ENCODE measurements at places on chromosomes 4 and X. TPM values are rescaled to one million over a fixed set of nuclear protein-coding genes. Genes with fewer than 3 reads are reported as not detected.

DNA sequence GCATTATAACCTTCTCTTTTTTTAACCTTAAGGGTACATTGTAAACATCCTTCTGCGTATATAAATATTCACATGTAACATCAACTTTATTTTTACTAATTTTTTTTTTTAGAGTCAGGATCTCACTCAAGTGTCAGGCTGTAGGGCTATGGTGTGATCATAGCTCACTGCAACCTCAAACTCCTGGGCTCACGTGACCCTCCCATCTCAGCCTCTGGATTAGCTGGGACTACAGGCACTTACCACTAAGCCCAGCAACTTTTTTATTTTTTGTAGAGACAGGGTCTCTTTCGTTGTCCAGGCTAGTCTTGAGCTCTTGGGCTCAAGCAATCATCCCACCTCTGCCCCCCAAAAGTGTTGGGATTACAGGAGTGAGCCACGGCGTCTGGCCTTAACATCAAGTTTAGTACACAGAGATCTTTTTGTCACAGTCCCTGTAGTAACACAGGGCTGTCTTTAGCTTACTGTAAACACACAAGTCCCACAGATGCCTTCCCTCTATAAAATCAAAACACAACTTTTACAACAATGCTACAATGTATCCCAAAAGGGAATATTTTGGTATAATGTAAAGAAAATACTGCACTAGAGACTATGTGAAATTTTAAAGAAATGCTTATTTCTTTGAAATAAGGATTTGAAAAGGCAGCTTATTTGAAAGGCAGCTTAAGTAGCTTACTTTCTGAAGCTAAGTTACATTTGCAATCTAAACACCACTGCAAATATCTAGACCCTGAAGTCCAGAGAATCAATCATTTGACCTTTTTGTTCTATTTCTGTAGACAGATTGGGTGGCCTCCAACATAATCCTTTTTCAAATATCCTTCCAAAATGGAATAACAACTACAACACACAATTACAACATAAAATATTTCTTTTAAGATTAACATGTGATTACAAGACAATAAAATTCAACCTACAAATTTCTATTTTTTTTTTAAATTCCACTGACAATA is 116.0 kb downstream of the APBB2 start:
- no peak for DNase-seq

DNA sequence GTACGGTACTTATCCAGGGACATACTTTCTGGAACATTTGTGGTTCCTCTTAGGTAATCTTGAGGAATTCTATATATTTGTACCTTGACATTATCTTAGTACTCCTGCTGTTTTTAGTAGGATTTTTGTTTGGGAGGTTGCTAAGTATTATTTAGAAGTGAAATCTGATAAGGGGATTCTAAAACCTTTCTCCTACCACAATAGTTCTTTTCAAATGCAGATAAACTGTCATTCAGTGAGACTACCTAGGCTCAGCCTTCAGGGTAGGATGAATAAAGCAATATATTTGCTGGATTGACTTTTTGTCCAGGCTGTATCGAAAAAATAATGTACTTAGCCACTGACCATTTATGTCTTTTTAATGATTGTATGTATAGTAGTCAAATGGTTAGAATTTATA is 25.4 kb downstream of the DIAPH2 start:
- DNase-seq, result no peak

The MAGEB2 gene
- polyA plus RNA-seq, result not detected

DNA sequence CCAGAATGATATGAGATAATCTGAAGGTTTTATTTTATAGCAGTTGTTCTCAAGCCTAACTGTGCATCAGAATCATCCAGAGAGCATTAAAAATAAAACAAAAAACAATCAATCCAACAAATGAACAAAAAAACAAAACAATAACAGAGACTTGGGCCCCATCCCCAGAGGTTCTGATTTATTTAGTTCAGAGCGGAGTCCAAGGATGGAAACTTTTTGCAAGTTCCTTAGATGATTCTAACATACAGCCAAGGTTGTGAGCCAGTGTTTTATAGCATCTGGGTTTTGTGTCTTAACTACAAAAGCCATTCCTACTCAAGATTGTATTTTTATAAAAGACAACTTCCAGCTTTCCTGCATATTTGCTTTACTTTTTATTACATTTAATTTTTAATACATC is 59.4 kb upstream of the GRPR start:
- DNase-seq, result no peak

DNA sequence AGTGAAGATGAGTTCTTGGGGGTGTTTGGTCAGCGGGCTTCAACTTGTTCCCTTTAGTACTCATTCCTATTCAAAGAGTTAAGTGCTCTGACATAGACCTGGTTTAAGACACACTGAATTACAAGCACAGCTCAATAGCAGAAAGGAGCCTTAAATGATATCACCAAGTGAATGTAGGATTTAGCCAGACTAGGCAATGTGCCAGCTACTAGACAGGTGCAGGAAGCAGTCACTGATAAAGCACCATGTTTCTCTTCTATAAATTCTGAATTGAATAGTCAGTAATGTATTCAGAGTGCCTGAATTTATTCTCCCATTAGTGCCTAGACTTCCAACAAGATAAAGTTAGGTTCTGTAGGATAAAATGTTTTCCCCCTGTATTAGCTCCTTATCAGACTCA is 63.6 kb downstream of the ASB9 start:
- DNase-seq, result no peak

The EPHA5 gene
- 0.46 TPM for polyA plus RNA-seq

The C4orf50 gene
- polyA plus RNA-seq, result 0.01 TPM

All from right renal cortex interstitium (tissue), 3 donors.